ENCODE measurements at places on chromosomes 13 and 19.

DNA sequence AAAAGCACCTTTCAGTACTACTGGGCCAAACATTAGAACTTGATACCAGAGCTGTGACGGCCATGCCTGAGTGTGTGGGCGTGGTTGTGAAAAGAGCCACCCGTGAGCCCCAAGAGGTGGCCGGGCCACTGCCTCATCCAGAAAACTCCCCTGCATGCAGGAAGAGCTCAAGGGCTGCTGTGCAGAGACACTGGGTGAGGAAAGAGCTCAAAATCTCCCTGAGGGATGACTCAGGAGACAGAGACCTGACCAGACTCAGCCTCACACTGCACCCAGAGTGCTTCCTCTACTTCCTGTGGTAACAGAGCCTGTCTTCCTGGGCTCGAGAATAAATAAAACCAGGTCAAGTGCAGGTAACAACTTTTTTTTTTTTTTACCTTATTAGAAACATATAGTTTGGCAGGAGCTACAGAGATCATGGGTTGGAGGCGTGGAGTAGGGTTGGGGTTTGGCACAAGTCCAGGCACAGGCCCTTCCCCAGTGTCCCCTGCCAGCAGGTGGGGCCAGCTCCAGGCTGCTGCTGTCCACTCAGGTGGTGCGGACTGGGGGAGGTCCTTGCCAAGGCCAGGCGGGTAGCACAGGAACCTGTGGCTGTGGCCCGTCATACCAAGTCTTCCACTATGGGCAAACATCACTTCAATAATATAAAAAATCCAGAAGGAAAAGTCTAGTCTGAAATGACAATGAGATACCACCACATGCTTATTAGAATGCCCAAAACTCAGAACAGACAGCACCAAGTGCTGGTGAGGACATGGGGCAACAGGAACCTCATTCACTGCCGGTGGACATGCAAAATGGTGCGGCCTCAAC, 25.5 kb downstream of the ELL start:
- DNase-seq = no peak

- DNase-seq = no peak
These were observed 163.0 kb upstream of the TMTC4 start for GRCh38 chr13:100837631-100838030.

GRCh38 chr19:5153601-5154128, 184.8 kb downstream of the KDM4B start:
- no peak for DNase-seq

DNA sequence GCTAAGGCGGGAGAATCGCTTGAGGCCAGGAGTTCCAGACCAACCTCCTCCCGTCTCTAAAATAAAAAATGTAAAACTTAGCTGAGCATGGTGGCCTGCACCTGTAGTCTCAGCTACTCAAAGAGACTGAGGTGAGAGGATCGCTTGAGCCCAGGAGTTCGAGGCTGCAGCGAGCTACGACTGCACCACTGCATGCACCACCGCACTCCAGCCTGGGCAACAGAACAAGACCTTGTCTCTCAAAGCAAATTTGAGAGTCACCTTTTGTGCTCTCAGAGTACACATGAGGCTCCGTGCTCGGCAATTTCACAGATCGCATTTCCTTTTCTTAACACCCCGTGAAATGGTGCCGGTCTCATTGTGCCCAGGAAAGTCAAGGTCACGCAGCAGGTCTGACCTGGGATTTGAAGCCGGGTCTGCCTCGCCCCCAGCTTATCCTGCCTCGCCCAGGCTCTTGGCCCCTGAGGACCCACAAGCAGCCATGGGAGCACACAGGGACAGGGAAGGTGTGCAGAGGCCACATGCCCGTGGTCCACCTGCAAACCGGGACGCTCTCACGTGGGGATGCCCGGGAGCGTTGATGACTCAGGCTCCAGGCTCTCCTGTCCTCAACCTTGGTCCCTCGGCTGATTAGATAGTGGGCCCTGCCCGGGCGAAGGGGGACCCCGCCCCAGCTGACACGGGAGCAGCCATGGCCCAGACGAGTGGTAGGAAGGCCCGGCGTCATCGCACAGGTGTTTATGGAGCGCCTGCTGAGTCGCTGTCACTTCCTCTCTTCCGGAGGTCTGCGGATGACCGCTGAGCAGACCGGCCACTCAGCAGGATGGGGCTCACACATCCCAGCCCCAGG, 1.1 kb upstream of the SMIM24 start:
- DNase-seq = no peak
